Activated CD4-positive, alpha-beta T cell treated with anti-CD3 and anti-CD28 coated beads, Interleukin-10, Interleukin-2, amounts not matched to agents 100 ng/mL and 50 ng/mL, durations not matched to agents 16 hours and 8 hours (primary cell): ENCODE measurements at places on chromosomes 3 and 15.

- no peak for DNase-seq
Observed at GRCh38 chr3:113255854-113256615, 44.7 kb downstream of the BOC start.

GRCh38 chr3:141528800-141529199 is 42.0 kb downstream of the RASA2 start:
- DNase-seq = no peak

DNA sequence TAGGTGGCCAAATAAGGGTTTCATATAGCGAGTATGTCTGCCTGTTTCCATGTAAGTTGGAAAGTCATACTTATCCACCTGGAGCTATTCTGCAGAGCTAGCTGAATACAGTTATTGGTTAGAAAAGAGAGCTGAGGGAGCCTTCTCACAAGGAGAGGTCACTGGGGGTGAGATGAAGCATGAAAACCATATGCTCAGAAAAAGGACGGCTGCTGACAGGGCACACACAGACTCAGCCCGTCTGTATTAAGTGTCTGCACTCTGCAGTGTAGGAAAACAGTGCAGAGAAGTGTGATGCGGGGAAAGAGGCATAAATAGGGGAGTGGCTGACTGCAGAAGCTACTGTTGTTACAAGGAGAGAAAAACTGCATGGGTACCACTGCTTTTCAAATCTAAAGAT is 58.2 kb downstream of the C3orf70 start:
- DNase-seq = no peak

GRCh38 chr3:195421400-195421799 is 21.4 kb downstream of the ACAP2 start:
- DNase-seq = no peak

DNA sequence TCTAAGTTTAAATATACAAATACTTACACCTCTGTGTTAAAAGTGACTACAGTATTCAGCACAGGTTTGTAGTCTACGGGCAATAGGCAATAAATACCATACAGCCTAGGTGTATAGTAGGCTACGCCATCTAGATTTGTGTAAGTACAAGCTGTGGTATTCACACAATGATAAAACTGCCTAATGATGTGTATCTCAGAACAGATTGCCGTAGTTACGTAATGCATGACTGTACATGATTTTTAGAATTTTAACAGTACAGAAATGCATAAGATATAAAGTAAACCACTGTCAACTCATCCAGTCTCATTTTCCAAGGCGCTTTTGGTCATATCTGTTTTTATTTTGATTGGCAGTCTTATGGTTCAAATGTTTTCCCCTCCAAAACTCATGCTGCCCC is 365.7 kb downstream of the CTNNB1 start:
- DNase-seq = no peak

DNA sequence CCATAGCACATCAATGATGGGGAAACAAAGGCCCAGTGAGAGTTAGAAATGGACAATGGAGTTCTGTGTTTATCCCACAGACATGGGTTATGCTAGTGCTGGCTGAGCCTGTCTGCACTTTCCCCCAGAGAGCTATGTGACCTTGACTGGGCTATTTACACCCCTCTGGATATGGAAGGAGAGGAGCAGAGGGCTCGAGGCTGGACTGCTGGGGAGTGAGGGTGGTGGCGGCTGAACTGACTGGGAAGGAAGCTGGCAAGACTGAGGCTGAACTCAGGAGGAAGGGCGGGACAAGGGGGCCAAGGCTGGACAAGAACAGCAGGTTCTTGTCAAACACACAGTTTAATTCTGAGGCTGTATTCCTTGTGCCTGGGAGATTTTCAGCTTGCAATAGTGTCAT is 10.8 kb upstream of the INSYN1 start:
- no peak for DNase-seq

- DNase-seq = no peak
Observed at GRCh38 chr3:125257536-125257935, 45.0 kb upstream of the SLC12A8 start.

DNA sequence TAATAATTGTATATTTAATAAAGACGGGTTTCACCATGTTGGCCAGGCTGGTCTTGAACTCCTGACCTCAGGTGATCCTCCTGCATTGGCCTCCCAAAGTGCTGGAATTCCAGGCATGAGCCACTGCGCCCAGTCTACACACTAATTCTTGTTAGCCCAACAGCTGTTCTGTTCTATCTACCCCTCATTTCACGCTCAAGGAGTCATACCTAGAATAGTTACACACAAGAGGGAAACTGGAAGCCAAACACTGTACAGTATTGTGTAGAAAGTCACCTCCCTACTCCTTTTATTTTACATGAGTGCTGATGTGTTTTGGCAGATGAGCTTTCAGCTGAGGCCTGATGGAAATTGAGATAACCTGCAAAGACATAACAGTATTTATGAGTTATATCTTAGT is 13.4 kb upstream of the CTDSPL2 start:
- DNase-seq = peak; percentile 80

- DNase-seq = peak; percentile 58
Observed at GRCh38 chr3:39000008-39000450, 51.7 kb downstream of the SCN11A start.

DNA sequence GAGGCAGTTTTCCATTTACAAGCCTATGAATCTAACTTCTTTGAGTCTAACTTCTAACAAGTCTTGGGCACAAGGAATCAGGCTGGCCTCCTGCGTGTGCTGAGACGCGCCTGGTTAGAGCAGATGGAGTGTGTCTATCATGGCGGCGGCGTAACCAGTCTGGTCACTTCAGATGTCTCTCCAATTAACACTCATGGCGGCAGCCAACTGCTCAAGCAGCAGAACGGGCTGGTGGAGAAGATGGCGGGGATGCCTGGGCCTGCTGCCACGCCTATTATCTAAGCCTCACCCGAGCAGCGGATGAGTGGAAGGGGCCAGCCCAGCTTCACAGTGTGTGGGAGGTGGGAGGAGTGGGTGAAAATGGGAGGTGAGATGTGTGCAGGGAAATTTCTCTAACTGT is 246.4 kb upstream of the TPRG1 start:
- no peak for DNase-seq

- no peak for DNase-seq
Observed at GRCh38 chr3:15977090-15977489, 179.3 kb upstream of the ANKRD28 start.

DNA sequence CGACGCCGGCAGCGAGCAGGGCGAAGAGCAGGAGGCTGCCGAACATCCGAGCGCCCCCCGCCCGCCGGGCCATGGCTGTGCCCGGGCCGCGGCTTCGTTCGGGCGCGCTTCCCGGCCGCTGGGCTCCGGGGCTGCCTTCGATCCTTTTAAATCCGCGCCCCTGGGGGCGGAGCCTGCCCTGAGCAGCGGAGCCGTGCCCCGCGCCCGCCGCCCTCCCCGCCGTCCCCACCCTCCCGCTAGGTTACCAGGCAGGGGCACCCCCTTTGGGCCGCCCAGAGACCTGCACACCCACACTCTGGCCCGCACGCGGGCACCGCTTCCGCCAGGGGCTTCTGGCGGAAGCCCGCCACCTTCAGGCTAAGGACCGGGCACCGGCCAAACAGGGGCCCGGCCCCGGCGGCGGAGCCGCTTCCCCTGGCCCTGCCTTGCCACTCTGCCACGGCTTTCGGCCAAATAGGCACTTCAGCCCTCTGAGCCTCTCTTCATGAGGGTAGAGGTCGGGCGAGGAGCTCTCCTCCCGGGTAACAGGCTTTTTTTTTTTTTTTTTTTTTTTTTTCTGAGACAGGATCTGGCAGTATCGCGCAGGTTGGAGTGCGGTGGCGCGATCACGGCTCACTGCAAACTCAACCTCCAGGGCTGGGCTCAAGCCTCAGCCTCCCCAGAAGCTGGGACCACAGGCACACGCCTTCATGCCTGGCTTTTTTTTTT is at the start of gene NMB:
Gene NMB (minus strand): TSS at position 120 of the 708 bp plus-strand sequence. CDS start 47 bp downstream, at position 73.
- DNase-seq = peak; percentile 91

- no peak for DNase-seq
Observed at GRCh38 chr3:188524052-188524451, 370.1 kb downstream of the LPP start.

GRCh38 chr3:149589332-149589731 is 68.5 kb downstream of the WWTR1 start:
- no peak for DNase-seq

- no peak for DNase-seq
Observed at GRCh38 chr15:99593070-99593469, 27.3 kb downstream of the MEF2A start.

DNA sequence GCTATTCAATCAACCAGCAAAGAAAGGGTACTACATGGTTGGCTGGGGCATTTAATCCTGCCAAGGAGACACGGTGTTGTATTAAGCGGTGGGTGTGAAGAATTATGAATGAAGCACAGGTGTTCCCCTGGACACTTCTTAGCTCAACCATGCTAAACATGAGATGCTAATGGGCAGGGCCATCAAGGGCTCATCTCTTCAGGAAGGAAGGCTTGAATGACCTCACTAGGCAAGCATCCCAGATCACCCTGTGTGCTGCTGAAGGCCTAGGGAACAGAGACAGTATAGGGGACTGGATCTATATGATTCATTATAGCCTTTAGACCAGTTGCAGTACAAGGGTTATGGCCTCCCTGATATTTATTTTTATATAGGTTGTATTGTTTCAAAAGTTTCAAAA is 221.3 kb upstream of the SLCO3A1 start:
- DNase-seq = no peak

DNA sequence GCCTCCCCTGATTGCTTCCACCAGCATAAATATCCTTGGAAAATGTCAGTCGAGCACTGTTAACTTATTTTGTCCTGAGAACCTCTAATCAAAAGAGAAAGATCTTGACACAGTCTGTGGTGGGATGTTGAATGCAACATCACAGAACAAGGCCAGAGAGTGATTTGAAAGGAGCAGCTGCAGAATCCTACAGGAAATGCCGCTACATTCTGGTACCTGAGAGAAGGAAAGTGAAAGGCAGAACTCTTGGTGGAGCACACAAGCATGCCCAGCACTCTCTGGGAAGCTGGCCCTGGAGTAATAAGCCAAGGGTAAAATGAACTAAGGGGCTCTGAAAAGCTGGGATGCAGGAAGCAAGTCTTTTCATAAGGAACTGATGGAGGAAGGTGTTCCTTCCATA is 75.8 kb downstream of the CBLB start:
- DNase-seq = no peak

DNA sequence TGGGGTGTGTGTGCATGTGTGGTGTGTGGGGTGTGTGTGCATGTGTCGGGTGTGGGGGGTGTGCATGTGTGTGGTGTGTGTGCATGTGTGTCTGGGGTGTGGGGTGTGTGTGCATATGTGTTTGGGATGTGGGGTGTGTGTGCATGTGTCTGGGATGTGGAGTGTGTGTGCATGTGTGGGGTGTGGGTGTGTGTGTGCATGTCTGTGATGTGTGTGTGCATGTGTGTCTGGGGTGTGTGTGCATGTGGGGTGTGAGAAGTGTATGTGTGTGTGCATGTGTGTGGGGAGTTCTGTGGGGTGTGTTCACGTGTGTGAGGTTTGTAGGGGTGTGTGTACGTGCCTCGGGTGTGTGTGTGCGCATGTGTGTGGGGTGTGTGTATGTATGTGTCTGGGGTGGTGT is 6.7 kb upstream of the OCA2 start:
- no peak for DNase-seq

DNA sequence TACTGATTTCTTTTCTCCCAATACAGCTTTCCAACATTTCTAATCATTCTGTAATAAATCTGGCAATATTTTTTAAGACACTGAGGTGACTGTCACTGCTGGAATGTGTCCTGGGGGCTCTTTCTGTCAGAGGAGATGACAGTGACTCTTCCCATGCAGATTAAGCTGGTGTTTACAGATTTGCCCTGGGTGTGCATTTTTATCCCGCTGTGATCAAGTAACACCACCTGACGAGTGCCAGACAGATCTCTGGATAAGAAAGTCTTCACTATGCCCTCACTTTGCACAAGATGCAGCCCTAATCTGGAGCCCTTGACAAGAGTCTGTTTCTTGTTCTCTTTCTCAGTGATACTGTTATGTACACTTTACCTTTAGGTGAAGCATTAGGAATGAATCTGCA is 477.7 kb downstream of the ZIC1 start:
- no peak for DNase-seq

GRCh38 chr15:80183886-80184285 is 31.1 kb downstream of the FAH start:
- no peak for DNase-seq

- no peak for DNase-seq
Observed at GRCh38 chr15:68386587-68387288, 45.2 kb downstream of the ITGA11 start.

- no peak for DNase-seq
Observed at GRCh38 chr3:101762041-101762646, 16.9 kb upstream of the NXPE3 start.

DNA sequence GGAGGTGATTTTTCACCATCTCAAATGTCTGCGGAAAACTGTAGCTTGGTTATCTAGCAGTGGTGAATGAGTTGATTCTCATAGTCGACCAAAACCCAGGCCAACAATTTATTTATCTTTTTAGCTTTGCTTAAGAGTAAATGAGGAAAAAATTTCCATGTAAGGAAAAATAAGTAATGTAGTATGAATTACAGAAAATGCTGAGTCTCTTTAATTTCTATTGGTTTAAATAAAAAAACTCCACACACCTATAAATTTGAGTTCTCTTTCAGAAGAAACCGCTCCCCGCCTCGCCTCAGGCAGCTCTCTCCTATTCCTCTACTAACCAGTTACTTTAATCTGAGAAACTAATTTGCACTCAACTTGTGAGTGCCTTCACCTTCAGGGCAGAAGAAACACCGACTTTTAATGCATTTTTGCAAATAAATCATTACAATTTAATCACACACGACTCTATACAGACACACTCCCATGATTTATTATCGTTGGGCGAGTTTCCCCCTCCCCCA is 540 bp upstream of the RSRC1 start:
- DNase-seq = no peak

DNA sequence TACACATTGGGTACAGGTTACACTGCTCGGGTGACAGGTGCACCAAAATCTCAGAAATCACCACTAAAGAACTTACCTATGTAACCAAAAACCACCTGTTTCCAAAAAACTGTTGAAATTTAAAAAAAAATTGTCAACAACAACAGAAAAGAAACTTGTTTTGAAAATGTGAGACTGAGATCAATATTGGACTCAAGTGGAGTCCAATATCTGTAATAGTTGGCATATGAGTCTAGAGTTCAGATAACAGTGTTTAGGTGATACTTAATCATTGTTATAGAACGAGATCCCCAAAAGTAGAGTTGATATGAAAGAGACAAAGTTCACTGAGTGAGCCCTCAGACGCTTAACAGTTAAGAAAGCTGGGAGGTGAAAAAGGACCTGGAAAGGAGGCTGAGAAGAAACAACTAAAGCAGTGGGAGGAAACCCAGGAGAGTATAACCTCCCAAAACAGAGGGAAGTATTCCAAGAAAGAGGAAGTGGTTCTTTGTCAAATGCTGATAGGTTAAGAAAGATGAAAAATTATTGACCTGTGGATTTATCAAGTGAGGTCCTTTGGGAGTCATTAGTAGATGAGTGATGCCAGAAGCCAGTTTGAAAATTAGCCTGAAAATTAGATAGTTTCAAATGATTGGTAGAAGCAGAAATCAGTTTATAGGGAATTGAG is 388.6 kb upstream of the DPH6 start:
- DNase-seq = no peak
